AG10803 (cell line): ENCODE measurements at places on chromosomes 12 and 14.
A peak's percentile ranks its signal among the peaks of the same experiment; 100 is the strongest.

- DNase-seq, result no peak
These were observed 16.7 kb upstream of the RIC8B start for GRCh38 chr12:106757623-106758348.

GRCh38 chr12:108117163-108117849 lies 11.8 kb upstream of the WSCD2 start:
- no peak for DNase-seq

DNA sequence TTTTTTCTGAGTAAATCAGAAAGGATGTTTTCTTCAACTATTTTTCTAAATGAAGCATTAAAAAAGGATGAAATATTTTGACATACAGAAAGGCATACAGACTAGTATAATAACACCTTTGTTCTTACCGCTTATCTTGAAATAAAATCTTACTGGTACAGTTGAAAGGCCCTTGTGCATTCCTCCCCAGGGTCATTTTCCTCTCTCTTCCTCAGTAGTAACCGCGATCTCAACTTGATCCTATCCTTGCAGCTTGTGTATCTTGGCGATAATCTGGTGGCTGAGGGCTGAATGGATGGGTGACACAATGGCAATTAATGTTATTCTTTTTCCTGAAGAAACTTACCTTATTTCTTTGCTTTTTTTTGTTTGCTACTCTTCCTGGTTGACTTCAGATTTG lies 18.5 kb downstream of the GAS2L3 start:
- DNase-seq, result no peak

DNA sequence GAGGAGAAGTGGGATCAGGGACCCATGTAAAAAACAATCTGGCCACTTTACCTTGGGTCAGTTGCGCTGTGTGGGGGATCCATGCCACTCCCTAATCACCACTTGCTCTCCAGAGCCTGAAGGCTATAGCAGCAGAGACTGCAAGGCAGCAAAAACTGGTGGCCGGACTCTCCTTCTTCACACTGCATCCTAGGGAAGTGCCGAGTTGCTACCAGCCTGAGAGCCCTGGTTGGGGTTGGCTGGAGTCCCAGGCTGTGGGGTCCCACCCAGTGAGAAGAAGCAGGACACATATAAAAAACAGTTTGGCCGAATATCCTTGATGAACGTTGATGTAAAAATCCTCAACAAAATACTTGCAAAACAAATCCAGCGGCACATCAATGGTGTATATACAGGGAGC lies 341.2 kb downstream of the AEBP2 start:
- DNase-seq, result no peak

GRCh38 chr12:119366007-119366406 lies 31.5 kb downstream of the CCDC60 start:
- DNase-seq, result no peak

GRCh38 chr14:92247341-92247740 lies 75.6 kb upstream of the SLC24A4 start:
- DNase-seq, result no peak

DNA sequence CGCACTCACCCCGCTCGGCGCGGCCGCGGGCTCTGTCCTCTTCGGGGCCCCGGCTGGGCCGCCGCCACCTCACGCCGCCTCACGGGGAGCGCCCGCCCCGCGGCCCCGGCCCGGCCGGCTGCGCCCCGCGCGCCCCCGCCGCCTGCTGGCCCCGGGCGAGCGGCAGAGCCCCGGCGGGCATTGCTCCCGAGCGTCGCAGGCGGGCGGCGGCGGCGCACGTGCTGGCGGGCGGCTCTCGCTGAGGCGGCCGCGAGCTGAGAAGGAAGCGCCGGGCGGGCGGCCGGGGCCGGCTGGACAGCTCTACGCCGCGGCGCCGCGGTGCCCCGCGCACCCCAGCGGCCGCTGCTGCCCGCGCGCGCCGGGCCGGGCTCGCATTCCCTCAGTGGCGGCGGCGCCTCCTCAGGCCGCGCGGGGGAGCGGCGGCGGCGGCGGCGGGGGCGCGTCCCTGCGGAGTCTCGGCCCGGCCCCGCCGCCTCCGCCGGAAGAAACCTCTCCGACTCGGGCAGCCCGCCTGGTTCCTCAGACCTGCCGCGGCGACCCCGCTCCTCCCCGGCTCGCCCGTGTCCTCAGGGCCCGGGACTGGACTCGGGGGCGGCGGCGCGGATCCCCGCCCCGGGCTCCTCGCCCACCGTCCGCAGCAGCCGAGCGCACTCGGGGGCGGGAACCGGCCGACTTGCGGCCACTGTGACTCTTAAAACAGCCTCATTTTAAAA lies at the start of gene PITPNM2:
TSS of gene PITPNM2 (minus strand) at position 347 of the 713 bp plus-strand sequence. CDS start 116,500 bp downstream, outside the sequence.
- DNase-seq, result peak; percentile 64

DNA sequence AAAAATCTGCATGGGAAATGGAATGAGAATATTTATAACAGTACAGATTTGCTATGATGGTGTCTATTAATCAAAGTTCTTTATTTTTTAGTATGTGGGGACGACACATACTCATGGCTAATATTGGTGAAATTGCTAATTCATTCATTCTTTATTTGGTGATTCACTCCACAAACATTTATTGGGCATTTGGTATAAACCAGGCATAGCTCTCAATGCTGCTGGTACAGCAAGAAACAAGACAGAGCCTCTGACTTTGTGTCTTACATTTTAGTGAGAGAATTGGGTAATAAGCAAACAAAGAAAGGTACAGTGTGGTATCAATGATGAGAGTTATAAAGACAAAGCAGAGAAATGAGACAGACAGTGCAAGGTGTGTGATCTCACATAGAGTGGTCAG lies 129.5 kb downstream of the RGS6 start:
- DNase-seq, result no peak

DNA sequence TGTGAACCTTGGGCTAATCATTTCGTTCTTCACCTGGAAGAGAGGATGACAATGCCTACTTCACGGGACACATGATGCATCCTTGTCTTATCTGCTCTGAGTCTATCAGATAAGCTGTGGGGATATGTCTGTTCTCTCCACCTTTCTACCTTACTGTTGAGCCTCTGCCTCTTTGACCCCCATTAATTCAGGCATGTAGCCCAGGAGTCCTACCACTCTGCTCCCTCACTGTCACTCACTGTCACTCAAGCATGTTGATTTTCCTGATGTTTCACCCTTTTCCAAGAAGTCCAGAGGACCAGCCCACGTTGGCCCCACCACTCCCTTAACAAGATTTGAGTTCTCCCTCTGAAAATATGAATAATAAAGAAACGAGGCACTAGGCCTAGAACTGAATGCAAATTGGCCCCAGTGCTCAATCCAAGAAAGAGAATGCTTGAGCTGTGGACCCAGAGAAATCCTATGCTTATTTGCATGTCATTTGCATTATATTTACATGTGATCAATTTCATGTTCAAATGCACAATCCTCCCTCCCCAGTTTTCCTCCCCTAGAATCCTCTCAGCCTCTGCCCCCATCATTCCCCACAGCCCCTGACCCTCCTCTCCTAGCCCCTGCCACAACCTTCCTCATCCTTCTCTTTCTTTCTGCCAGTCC lies 6.4 kb upstream of the SMUG1 start:
- no peak for DNase-seq

- DNase-seq, result no peak
These were observed 89.6 kb downstream of the SCARB1 start for GRCh38 chr12:124774054-124774461.

- DNase-seq, result no peak
These were observed 23.2 kb upstream of the BMAL2 start for GRCh38 chr12:27309293-27309994.

GRCh38 chr14:72947366-72948160 lies 21.3 kb downstream of the DCAF4 start:
- no peak for DNase-seq

DNA sequence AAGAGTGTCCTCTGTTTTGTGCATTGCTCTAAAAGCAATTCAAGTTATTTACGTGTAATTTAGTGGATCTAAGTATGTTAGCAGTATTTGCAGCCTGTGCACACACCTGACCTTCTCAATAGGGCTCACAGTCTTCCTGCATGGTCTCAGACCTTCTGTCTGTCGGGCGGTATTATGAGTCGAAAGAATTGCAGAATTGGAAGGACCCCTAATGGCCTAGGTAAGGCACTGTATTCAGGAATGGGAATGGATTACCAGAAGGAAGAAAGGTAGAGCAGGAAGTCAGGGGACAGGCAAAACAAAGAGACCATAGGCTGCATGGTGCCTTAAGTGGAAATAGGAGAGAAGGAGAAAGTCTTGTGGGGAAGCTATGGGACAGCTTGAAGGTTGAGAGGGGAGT lies 341.6 kb downstream of the VRK1 start:
- no peak for DNase-seq

- DNase-seq, result no peak
These were observed 58.7 kb upstream of the DICER1 start for GRCh38 chr14:95216008-95216407.

DNA sequence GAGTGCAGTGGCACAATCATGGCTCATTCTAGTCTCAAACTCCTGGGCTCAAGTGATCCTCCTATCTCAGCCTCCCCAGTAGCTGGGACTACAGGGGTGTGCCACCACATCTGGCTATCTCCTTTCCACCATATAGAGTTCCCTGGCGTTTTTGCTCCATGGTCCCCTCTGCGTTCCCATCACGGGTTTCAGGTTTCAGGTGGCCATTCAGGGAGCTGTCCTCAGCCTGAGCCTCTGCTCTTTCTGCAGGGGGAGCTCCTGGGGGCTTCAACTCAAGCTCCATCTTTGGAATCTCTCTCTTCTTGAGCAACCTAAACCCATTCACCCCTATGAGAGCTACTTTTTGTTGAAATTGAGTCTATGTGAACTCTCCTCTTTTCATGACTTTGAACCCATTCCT lies 11.6 kb downstream of the SMIM41 start:
- DNase-seq, result no peak

GRCh38 chr14:28773861-28774691 lies 7.5 kb downstream of the FOXG1 start:
- DNase-seq, result peak; percentile 40

DNA sequence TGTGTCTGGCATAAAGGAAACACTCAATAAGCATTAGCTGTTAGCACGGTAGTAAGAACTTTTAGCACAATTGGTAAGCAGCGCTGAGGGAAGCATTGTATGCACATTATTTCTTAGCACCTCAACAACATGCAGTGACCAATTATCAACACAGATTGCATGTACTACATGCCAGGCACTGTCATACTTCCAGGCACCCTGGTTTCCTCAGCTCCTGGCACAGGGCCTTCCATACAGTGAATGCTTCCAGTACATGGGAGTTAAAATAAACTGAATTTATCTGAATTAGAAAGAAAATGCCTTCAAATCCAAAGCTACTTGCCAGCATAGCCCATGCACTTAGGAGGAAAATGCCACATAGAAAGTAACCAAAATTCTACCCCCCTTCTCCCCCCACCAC lies 59.4 kb downstream of the TUNAR start:
- DNase-seq, result no peak

DNA sequence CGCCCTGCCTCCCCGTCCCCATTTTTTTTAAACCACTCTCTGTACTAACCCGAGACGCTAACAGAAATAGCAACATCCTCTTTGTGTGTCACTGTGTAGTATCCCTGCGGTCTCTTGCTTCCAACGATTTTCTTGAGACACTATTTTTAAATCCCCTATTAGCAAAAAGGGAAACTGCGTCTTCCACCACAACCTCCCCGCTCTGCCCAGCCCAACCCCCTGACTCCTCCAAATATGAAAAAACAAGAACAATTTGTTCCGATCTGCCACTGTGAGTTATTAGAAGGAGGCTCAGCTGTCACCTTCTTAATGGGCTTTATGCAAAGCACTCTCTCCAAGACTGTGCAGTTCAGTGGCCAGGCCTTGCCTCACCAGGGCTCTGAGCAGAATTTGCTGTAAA lies 76.3 kb downstream of the MAP1LC3B2 start:
- DNase-seq, result no peak

DNA sequence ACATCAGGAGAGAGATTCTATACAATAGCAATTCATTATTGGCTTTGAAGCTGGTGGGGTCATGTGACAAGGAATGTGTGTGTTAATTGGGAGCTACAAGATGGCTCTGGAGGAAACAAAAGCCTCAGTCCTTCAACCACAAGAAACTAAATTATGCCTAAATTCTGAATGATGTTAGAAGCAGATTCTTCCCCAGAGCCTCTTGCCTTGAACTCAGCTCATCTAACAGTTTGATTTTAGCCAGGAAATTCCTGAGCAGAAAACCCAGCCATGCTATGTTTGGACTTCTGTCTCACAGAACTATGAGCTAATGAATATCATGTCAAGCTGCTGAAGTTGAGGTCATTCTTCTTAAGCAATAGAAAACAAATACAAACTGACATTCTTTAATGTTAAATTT lies 274.7 kb downstream of the SLC6A15 start:
- DNase-seq, result peak; percentile 70

- DNase-seq, result no peak
These were observed 16.7 kb downstream of the PAH start for GRCh38 chr12:102900389-102900788.

DNA sequence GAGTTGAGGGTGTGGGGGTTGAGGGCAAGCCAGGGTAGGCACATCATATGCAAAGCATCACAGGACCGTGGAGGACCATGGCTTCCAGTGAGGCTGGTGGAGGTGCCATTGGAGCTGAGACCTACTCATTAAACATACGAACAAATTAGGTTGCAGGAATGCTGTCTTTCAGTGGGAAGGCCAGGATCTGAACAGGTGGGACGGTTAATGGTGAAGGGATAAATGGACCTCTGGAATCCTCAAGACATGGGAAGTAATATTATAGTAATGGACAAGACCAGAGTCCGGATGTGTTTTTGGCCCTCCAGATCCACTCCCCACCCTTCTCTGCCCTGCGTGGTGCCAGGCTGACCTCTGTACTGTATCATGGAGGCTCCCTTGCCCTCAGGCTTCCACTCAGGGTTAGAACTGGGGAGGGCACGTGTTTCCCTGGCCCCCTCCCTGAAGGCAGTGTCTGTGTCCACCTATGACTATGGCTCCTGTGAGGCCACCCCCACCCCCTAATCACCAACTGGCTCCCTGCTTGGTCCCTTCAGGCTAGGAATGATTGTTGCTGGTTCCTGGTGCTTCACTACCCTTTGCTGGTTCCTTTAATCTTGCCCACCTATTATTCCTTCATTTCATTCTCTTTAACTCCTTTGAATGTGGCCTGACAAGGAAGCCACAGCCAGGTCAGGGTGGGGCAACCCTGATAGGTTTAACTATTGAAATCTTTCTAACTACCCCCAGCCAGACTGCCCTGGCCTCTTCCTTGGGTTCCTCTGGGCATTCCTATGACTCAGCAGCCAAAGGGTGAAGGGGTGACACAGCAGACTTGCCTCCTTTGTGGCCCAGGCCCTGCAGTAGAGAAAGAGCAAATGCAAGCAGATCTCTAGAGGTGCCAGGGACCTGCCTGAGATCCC lies 10.7 kb downstream of the DHRS2 start:
- DNase-seq, result peak; percentile 8

GRCh38 chr14:61609191-61609843 lies 86.0 kb upstream of the HIF1A start:
- peak; percentile 83 for DNase-seq

DNA sequence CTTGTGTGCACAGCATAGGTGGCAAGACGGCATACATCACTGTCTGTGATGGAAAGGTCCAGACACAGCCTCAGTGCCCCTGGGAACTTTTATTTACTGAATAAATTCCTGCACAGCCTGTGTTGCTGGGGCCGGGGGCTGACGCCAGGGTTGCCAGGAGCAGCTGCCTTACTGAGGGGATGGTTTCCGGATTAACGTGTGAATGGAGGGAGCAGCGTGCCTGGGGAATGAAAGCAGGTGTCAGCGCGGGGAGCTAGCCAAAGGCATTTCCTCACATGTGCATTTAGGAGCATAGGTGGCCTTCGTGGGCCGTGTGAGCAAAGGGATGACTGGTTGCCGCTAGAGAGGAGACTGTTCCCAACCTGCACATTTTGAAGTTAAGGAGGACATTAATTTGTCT lies 41.6 kb downstream of the SFSWAP start:
- DNase-seq, result no peak
